ENCODE measurements at places on chromosomes 13 and 19.

DNA sequence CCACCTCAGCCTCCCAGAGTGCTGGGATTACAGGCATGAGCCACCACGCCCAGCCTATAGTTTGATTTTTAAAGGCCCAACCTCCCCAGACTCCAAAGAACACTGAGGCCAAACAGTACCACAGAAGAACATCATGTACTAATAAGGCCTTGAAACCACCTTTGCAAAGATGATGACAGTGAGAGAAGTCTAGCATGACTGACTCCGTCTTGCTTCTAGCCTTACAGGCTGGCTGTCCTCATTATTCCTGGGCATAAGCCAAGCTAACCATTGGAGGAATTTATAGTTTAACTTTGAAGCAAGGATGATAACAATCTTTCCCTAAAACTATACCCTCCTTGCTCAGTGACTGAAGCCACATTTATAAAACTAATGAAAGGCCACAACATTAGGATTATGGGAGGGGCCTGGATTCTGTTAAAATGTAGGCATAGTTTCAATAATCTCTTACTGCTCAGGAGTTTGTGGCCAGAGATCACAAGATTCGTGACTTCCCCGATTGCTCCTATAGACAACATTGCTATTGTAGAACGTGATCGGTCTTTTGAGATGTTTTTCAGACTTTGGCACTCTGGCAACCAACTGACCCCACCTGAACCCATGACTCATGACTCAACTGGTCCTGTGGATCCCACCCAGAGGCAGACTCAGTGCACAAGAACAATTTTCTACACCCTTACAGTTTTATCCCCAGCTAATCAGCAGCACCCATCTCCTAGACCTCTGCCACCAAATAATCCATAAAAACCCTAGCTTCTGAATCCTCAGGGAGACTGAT lies 17.6 kb downstream of the GPR42 start:
- DNase-seq = no peak

DNA sequence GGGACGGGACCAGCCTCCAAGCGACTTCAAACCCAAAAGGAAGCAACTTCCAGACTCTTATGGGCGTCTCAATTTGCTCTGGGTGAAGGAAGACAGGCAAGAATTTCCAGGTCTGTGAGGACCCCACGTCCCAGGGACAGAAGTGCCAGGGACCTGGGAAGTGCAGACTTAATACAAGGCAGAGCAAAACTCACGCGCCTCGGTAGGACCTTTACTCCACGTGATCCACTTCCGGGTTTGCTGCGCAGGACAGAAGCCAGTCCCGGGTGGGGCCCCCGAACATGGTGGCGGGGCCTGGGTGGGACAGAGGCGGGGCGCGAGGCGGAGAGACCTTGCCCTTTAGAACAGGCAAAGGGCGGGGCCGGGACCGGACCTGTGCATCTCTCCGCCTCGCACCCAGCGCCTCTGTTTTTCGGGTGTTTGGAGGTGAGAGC lies 9.3 kb downstream of the ZNF611 start:
- no peak for DNase-seq

- DNase-seq = no peak
Observed at GRCh38 chr13:113207890-113208420, 514 bp downstream of the PCID2 start.

- DNase-seq = no peak
Observed at GRCh38 chr13:46213242-46213641, 1.5 kb downstream of the LRRC63 start.

DNA sequence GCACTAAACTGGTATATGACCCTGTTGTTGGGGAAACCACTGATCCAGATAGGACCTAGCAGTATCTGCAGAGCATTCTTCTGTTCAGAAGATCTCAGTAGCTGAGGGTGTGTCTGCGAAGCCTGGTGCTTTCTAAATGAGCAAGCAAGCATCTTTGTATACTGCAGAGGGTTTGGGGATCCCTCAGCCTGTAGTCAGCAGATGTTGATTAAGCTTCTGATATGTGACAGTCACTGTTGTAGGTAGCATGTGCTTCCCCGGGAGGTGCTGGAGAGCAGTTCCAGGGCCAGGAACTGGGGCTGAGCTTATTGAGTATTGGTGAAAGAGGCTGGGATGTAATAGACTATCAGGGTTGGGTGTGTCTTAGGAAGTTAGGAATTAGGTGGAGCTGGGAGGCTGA lies 1.5 kb downstream of the SCAF1 start:
- no peak for DNase-seq

GRCh38 chr19:15284091-15284490 lies 48.2 kb downstream of the BRD4 start:
- DNase-seq = no peak

DNA sequence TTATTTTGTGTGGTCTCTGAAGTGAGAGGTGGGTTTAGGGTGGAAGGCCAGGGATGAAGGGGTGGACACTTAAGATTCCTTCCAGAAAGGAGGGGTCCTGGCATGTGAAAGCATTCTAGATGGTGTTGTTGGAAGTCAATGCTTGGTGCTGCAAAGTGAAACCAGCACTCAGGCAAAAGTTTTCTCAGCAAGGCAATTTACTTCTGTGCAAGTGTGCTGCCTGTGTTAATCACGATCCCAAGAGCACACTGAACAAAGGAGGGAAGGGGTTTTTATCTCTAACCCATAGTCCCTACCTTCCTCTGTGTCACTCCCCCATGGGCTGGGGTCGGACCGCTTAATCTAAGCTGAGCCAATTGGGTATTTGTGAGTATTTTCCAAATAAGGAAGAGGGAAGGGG lies 1.3 kb downstream of the ZNF134 start:
- no peak for DNase-seq

DNA sequence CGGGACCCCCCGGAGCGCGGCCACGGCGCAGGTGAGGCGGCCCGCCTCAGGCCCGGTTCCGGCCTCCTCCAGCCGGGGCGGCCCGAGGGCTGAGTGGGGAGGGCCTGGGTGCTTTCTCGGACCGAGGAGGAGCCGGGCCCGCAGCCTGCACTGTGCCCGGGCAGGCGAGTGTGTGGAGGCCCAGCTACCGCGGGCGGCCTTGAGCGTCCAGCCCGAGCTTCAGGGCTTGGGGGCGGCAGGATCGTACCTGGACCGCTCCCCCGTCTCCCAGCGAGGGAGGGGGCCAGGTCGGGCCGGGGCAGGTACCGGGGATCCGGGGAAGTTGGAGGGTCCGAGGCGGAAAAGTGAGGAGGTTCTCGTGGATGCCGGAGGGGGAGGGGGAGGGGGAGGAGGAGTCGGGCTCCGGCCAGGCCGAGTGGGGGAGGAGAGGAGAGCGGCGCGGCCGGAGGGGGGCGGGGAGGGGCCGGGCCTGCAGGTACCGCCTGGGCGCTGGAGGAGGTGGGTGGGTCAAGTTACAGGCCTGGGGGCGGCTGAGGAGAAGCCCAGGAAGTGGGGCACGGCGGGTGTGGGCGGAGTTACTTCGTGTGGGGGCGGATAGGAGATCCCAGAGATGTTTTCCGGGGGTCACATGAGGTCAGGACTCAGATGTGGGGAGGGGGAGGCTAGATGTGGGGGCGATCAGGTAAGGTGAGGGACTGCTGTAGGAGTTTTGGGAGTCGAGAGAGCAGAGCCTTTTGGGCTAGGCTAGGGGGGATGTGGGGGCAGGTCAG lies 545 bp downstream of the NACC1 start:
- no peak for DNase-seq

DNA sequence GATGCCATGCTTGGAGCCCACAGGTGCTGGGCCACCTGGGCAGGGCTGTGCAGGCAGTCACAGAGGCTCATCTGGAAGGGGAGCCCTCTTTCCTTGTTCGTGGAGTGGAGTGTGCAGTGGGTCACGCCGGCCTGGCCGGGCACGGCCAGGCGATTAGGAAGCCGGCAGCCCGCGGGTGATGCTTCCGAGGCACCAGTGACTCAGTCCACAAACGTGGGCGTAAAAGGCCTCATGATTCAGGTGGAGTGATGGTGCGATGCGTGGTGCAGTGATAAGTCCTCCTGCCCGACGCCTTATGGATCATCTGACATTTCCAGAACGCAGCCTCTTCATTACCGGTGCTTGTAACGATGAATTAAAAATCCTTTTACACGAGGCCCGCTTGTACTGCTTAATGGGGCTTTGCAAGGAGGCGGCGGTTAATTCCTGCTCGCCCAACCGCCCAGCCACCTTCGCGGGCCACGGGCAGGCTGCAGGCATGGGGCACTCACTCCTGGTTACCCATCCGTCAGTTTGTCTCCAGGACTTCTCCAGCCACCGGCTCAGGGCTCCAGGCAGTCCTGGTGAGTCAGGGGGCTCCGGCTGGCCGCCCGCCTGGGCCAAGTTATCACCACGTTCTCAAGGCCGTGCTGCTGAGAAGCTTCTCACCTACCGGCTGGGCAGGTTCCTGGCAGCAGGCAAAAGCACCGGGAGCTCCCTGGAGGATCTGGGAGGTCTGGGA lies 172.4 kb downstream of the KDM4B start:
- no peak for DNase-seq

- no peak for DNase-seq
Observed at GRCh38 chr19:6509118-6509971, 7.2 kb upstream of the TUBB4A start.

DNA sequence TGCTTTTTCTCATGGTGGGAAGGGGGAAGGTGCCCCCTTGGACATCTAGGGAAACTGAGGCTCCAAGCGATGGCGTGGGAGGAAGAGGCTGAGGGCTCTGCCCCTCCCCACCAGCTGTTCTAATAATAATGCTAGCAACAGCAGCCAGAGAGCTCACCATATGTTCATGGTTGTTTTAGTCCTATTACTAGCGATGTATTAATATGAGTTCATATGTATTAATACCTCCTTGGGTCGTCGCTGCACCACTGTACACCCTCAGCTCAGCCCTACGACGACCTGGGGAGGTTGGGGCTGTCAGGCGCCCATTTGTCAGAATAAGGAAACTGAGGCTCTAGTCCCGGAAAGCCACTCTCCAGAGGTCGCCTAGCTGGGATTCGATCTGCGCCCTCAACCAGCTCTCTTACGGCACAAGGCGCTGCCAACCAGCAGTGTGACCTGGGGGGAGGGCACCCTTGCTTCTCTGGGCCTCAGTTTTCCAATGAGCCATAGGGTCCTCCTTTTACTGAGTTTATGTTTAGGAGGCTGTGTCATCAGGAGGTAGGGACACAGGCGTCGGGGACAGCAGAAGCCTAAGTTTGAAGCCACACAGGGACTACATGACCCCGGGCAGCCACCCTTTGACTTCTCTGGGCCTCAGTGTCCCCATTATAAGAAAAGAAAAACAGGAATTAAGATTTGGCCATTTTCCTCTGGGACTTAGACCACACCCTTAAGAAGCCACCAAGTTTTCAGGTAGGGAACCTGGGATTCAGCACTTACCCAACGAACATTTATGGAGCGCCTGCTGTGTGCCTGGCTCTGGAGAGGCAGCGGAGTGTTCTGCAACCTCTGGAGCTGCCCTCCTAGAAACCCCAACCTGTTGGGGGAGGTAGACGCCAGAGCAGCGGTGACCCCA lies 664 bp downstream of the MAST3 start:
- no peak for DNase-seq

GRCh38 chr19:19480688-19481087 lies 34.7 kb downstream of the TSSK6 start:
- DNase-seq = no peak

GRCh38 chr13:104286566-104287290 lies 1220.5 kb upstream of the SLC10A2 start:
- no peak for DNase-seq

- no peak for DNase-seq
Observed at GRCh38 chr13:109418111-109418510, 368.3 kb downstream of the IRS2 start.

DNA sequence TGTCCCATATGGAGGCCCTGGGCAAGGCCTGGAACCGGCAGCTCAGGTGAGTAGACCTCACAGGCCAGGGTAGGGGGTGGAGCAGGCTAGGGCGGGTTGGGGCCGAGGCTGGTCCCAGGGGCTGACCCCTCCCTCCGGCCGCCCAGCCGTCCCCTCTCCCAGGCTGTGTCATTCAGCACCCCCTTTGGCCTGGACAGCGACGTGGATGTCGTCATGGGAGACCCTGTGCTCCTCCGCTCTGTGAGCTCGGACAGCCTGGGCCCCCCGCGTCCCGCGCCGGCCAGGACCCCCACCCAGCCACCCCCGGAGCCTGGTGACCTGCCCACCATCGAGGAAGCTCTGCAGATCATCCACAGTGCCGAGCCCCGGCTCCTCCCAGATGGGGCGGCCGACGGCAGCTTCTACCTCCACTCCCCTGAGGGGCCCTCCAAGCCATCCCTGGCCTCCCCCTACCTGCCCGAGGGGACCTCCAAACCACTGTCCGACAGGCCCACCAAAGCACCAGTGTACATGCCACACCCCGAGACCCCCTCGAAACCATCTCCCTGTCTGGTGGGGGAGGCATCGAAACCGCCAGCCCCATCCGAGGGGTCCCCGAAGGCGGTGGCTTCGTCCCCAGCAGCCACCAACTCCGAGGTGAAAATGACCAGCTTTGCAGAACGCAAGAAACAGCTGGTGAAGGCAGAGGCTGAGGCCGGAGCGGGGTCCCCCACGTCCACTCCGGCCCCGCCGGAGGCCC lies 16.0 kb downstream of the CAMSAP3 start:
- DNase-seq = no peak

DNA sequence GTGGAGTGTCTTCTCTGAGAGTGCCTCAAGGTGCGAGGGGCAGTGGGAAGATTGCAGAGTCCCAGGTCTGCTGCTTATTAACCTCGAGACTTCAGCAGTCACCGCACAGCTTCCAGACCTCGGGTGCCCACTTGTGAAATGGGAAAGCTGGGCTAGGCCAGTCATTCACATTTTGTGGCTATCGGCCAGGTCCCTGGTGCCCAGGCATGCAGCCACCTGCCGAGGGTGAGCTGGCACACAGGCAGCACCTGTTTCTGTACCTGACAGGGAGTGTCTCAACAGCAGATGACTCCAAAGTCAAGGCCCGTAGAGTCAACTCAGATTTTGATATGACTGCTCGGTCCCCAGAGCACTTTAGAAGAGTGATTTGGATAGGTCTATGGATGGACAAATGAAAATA lies 21.9 kb downstream of the UQCRFS1 start:
- no peak for DNase-seq

GRCh38 chr13:99980201-99980823 lies 1.3 kb upstream of the ZIC2 start:
- DNase-seq = peak; percentile 42

Data from CD8-positive, alpha-beta memory T cell (primary cell).